ENCODE measurements at places on chromosomes 4 and X.

DNA sequence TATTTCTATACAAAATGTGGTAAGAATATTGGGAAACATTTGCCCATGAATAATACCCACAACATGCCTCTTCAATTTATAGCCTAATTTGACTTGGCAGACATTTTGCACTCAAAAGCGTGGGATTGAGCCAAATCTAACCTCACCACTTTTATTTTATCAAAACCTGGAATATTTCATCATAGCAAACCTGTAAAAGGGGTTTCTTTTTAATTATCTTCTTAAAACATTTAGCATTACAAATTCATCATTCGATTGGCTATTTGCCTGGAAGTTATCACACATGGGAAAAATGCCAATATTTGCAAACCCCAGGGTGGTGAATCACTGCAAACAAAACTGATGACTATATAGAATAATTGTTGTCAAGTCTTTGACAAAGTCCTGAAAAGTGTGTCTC lies 56.2 kb downstream of the VCX3B start:
- no peak for DNase-seq

- DNase-seq, result no peak
Observed at GRCh38 chr4:156538651-156539257, 432.8 kb downstream of the PDGFC start.

DNA sequence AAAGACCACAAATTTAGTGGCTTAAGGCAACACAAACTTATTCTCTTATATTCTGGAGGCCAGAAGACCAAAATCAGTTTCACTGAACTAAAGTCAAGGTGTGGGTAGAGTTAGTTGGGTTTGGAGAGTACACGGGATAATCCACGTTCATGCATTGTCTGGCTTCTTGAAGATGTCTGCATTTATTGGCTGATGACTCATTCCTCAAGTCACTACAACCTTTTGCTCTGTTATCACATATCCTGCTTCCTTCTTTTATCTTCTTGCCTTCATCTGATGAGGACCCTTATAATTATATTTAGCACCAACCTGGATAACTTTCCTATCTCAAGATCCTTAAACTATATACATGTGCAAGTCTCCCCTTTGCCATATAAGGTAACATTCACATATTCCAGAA lies 590.0 kb downstream of the FSTL5 start:
- no peak for DNase-seq

GRCh38 chr4:86934147-86934770 lies 552 bp upstream of the AFF1 start:
- DNase-seq, result no peak

- no peak for DNase-seq
Observed at GRCh38 chr4:70392057-70392776, 5.5 kb upstream of the OPRPN start.

DNA sequence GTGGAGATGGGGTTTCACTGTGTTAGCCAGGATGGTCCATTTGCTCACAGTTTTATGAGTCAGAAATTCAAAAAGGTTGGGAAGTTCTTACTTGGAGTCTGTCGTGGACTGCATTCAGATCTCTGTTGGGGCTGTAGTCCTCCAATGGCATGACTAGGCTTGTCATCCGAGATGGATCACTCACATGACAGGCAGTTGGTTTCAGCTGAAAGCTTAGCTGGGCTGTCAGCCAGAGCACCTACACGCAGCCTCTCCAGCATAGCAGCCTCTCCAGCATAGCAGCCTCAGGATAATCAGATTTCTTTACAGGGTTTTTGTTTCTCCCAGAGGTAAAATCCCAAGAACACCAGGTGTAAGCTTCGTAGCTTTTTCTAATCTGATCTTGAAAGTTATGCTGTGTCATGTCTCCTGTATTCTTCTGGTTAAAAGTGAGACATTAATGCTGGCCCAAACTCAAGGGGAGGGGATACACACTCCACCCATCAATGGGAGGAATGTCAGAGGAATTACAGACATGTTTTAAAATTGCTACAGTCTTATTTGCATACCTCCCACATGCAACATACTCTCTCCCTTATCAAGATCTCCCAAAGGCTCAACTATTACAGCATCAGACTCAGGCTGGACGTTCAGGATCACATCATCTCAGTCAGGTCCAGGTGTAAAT lies 31.6 kb upstream of the SOD3 start:
- DNase-seq, result no peak

DNA sequence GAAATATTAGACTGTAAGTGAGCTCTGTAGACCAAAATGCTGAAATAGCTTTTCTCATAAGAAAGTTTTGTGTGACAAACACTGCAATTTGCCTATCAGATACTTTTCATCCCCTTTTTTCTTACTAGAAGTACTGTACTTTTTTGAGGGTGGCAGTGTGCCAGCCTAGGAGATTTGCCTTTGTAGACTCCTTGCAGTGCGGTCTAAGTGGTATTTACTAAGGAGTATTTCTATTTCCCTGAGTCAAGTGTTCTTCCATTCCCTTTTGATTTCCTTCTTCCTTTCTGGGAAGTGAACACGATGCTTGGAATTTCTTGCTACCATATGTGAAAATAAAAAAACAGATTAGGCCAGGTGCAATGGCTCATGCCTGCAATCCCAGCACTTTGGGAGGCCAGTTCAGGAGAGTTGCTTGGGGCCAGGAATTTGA lies 34.6 kb downstream of the PDLIM5 start:
- no peak for DNase-seq

- DNase-seq, result no peak
Observed at GRCh38 chrX:96407072-96407471, 277.6 kb upstream of the DIAPH2 start.

GRCh38 chrX:49230500-49231232 lies 2.5 kb downstream of the CACNA1F start:
- peak; percentile 35 for DNase-seq

DNA sequence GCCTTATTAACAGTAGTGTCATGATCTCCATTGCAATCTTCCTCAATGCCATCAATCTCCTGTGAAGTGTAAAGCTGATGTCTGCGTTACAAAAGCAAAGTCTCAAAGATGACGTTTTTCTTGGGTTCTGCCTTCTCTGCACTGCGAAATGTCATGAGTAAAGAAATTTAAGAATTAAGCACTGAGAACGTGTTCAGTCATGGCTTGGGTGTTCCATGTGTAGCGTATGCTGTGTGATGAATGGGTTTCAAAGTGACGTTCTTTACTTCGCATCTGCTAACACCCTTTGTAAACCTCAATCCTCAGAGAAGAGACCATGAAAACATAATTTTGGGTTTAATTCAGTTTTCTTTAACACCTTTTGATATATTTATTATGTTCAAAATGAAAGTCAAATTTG lies 999 bp downstream of the NAP1L5 start:
- no peak for DNase-seq

GRCh38 chr4:47198791-47199190 lies 167.4 kb downstream of the GABRB1 start:
- DNase-seq, result no peak

- DNase-seq, result no peak
Observed at GRCh38 chrX:13829983-13830382, 13.1 kb upstream of the GPM6B start.

DNA sequence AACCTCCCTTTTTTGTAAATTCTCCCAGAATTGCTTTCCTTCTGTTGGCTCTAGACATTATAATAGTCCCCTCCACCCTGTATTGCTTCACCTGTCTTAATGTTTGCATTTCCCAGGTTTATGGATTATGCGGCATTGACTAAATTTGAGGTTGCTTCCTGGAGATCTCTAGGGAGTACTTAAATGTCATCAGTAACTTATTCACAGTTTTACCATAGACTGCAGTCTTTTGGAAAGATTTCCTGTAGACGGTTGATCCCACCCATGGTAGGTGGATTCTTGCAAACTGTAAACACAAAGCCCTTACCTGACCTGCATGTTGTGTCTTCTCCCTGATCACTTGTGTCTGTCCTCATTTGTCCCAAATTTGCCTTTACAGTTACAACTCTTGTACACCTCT lies 6.2 kb upstream of the NOX1 start:
- peak; percentile 10 for DNase-seq

DNA sequence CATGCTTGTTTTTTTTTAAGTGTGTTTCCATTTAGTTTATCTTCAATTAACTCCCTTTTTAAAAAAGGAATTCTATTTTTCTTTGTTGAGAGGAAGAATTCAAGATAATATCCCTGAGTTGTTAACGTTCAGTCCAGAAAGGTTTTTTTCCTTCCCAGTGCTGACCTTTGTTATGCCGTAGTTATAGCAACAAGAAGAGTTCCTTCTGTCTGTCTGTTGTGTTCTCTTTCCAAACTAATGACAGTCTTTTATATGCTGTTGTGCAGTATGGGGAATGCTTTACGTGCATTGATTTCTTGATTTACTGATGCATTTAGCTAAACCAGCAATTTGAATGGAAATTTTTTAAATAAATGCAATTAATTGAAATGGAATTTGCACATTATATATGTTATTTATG lies 6.6 kb upstream of the CXXC4 start:
- DNase-seq, result no peak

DNA sequence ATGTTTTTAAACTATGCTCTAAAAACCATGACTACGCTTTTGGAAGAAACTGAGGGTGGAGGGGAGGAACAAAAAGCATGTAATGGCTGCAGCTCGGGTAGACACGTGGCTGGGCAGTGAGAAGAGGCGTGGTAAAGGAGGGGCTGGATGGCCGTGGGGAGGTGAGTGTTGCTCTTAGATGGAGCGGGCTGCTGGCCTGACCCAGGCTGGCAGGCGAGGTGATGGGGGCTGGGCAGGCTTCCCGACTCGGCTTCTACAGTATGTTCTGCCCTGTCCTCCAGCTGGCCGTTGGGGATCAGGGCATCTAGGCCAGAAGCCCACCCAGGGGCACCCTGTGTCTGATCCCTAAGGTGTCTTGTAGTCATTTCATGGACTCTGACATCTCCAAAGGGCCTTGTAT lies 60.7 kb downstream of the EFHC2 start:
- DNase-seq, result no peak

GRCh38 chr4:119097282-119097900 lies 38.2 kb upstream of the MYOZ2 start:
- no peak for DNase-seq

DNA sequence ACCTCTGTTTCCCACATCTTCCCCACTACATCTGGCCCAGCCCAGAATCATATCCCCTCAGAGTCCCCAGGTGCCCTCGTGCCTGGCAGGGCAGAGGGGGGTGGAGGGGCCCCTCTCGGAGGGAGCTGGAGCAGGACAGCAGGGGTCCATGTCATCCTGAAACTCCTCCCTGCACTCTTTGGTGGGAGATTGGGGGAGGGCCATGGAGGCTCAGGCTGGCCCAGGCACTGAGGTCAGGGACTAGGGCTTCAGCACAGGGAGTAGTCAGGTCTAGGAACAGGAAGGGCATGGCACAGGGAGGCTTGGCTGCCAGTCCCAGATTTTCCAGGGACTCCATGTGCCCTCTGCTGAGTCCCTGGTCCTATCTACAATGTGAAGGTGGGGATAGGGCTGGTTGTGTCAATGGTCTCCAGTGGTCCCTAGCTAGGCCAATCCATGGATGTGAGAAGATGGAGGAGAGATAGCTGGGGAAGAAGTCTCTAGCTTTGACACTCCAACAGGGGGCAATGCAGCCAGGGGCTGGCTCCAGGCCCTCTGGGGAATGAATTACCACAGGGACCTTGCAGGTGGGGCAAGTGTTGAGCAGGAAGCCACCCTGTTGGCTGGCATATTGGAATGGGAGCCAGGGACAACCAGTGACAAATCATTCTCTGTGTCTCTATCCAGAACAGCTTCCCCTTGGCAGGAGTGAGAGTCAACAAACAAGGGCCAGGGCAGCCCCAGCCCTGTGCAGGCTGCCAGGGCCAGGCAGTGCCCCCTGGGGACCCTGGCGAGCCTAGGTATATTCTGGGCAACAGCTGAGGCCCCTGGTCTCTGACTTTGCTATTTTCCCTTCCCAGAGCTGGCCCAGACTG lies 154.4 kb downstream of the EFNB1 start:
- no peak for DNase-seq

DNA sequence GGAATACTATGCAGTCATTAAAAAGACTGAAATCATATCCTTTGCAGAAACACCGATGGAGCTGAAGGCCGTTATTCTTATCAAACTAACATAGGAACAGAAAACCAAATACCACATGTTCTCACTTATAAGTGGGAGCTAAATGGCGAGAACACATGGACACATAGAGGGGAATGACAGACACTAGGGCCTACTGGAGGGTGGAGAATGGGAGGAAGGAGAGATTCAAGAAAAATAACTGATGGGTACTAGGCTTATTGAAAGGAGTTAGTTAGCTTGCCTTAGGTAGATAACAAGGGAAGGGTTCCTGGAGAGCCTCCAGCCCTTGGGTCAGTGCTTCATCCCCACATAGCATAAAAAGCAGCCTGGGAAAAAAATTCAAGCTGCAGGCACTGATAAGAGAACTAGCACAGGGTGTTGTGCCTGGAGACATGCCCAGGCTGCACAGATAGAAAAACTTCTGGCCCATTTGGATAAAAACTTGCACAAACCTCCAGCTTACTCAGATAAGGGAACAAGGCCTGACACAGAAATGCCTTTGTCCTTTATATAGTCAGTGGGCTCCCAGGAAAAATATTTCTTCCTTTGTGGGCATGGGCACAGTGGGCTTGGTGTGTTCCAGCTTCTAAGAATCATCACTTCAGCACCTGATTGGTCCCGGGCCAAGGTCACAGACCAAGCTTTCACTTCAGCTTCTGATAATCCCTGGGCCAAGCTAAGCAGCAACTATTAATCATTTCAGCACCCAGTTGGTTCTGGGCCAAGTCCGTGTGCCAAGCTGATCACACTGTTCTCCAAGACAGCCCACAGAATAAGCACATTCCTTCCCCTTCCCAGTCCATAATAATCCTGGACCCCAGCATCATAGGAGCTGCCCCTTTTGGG lies 23.1 kb upstream of the PWWP3B start:
- no peak for DNase-seq

GRCh38 chr4:101199507-101200285 lies 147.6 kb downstream of the PPP3CA start:
- no peak for DNase-seq

- DNase-seq, result no peak
Observed at GRCh38 chr4:107593230-107593629, 126.8 kb downstream of the PAPSS1 start.

- DNase-seq, result no peak
Observed at GRCh38 chr4:53321984-53322289, 43.9 kb downstream of the SCFD2 start.

DNA sequence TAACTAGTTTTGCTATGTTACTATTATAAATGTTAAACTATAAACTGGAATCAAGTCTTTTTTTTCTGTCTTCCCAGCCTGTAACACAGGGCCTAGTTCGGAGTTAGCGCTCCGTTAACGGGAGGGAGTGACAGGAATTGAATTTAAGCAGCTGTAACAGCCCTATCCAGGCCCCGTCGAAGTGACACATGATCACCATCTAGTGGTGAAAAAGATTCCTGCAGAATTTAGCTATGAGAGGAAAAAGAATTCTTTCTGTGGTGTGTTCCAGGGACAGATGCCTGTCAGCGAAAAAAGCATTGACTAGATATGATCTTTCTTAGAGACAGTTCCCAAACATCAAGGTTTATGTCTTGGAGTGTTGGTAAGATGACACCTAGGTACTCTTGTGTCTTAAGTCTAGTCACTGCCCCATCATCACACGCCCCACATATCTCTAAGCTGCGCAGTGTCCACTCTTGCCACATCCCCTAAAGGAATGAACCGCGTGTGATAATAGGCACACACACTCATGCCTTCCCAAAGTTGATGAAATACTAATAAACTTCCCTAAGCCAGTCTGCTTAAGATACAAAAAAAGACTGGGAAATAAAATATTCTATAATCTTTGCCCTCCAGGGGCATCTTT lies 2.1 kb downstream of the GAB3 start:
- no peak for DNase-seq
